ENCODE measurements at places on chromosomes 7 and 10.

DNA sequence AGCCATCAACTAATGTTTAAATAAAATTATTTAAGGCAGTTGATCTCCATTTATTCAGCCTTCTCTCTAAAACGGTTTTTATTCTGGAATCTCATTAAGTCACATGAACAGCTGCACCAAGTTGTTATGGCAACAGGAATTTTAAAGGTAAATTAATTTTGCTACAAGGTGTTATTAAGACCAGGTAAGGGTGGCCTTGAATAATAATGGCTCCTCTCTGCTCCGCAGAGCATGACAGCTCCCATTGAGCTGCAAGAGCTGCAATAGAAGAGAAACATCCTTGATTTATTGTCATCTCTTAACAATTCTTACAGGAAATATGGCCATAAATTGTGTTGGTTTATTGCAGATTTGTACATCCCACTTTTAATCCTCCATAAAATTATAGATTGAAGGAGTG is 165.8 kb downstream of the KLF6 start:
- no peak for DNase-seq

DNA sequence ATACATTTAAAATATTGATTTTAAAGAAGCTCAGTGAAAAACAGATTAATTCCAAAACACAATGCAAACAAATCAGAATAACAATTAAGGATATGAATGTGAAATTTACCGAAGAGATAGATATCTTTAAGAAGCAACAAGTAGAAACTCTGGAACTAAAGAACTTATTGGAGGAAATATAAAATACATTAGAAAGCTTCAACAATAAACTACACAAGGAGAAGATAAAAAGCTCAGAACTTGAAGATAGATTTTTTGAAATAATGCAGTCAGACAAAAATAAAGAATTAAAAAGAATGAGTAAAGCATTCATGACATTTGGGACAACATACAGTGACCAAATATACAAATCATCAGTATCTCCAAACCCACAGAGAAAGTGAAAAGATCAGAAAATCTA is 43.2 kb downstream of the HIBADH start:
- DNase-seq, result no peak

GRCh38 chr10:109773288-109774120 is 149.8 kb downstream of the XPNPEP1 start:
- DNase-seq, result no peak

- no peak for DNase-seq
Measured at GRCh38 chr10:6402349-6402709, 177.7 kb downstream of the PRKCQ start.

- DNase-seq, result no peak
Measured at GRCh38 chr10:104246976-104247375, 7.7 kb upstream of the GSTO1 start.

- DNase-seq, result no peak
Measured at GRCh38 chr10:33039181-33039580, 81.2 kb upstream of the ITGB1 start.

DNA sequence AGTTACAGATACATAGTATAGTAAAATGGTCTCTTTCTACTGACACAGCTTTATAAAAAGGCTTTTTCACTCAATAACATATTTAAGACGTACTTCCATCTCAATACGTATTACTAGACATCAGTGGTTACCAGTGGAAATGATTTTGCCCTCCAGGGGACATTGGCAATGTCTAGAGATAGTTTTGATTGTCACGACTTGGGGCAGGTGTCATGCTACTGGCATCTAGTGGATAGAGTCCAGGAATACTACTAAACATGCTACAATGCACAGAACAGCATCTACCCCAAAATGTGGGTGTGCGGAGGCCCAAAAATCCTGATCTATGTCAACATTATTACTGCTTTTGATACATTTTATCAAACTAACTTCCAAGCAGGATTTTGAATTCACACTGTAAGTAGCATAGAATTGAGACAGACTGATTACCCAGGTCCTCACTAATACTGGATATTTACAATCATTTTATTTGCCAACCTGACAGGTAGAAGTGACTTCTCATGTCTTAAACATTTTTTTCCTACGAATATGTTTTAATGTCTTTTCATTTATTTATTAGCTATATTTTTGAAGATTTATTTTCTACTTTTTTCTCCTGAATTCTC is 53.8 kb downstream of the HGF start:
- no peak for DNase-seq

DNA sequence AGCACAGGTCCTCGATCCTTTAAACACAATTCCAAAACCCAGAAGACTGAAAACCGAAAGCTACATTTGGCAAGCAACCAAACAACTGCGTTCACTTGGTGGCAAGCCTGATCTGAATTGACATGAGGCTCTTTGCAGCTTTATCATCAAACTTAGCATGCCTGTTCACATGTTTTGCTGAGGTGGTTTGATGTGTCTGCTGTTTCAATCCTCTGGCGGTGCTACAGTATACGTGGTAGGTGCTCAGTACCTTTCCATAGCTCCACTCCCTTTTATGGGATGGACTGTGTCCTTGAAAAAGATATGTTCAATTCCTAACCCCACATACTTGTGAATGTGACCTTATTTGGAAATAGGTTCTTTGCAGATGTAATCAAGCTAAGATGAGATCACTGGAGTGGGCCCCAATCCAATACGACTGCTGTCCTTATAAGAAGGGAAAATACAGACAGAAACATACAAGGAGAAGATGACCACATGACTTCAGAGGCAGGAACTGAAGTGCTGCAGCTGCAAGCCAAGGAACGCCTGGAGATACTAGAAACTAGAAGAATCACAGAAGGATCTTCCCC is 33.4 kb downstream of the CCDC6 start:
- DNase-seq, result peak; percentile 95
